ENCODE measurements at places on chromosomes 5 and 9. TPM values are rescaled to one million over a fixed set of nuclear protein-coding genes. Genes with fewer than 3 reads are reported as not detected.

- DNase-seq, result no peak
Measured at GRCh38 chr5:117776977-117777376, 1202.4 kb upstream of the SEMA6A start.

The WDR31 gene
- 0.39 TPM for total RNA-seq

GRCh38 chr9:116895961-116896360, 208.9 kb downstream of the TRIM32 start:
- no peak for DNase-seq

DNA sequence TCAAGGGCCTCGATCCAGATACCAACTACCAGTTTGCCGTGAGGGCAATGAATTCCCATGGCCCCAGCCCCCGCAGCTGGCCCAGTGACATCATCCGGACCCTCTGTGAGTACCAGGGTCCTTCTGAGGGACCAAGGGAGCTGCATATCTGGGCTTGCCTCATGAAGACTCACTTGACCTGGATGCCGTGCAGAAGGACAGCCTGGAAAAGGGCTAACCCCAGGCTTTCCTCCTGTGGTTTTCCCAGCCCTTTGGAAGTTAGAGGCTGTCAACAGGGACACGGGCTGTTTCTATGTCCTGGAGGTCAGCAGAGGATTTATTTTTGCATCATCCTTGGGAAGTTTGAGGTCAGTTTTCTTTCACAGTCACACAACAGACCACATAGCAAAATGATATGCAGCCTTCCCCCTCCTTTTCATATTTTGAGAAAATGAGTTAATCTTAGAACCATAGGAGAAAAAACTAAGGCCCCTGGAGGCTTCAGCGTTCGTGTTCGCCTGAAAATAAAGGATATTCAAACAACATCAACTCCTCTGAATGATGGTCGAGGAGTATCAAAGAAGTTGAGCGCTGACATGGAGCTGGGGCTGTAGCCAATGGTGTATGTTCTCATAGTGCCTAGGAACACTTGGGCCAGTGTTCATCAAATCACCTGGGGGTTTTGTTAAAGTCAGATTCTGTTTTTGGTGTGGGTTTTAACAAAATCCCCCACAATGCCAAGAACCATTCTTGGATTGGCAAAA, 112.2 kb downstream of the EGFLAM start:
- peak; percentile 7 for DNase-seq

The ITK gene
- not detected for total RNA-seq

- no peak for DNase-seq
Measured at GRCh38 chr5:134902071-134902801, 2.7 kb upstream of the PCBD2 start.

The PTPN3 gene
- total RNA-seq, result 1.6 TPM

GRCh38 chr5:116785106-116785505, 210.5 kb upstream of the SEMA6A start:
- no peak for DNase-seq

- no peak for DNase-seq
Measured at GRCh38 chr5:147956842-147957223, 50.5 kb upstream of the C5orf46 start.

The PDE6A gene
- total RNA-seq, result 0.12 TPM

- peak; percentile 39 for DNase-seq
Measured at GRCh38 chr5:107402434-107403227, 268.1 kb downstream of the EFNA5 start.

GRCh38 chr5:84715091-84715490, 330.4 kb upstream of the EDIL3 start:
- DNase-seq, result peak; percentile 19

The LOX gene
- total RNA-seq, result 28.4 TPM

The CNTNAP3 gene
- 0.39 TPM for total RNA-seq

- DNase-seq, result no peak
Measured at GRCh38 chr9:124869466-124869985, 7.6 kb downstream of the ARPC5L start.

The MLANA gene
- not detected for total RNA-seq

The PURA gene
- total RNA-seq, result 10.0 TPM

DNA sequence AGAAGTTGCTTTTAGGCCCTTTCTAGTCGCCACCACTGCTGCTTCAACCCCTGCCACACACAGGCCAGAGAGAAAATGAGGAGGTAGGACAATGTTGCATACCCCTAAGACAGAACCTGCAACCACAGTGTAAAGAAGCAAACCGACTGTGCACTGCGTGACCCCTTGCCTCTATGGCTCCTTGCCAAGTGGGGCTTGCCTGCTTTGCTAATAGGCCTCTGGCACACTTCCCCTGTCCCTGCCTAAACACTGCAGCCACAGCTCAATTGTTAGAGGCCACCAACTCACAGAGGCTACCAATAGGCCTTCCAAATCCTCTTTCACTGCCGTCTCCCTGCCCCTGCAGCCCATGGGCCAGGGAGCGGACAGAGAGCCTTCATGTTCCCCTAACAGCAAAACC, 280.1 kb downstream of the CDH10 start:
- DNase-seq, result no peak

- DNase-seq, result no peak
Measured at GRCh38 chr5:84453405-84453804, 68.7 kb upstream of the EDIL3 start.

DNA sequence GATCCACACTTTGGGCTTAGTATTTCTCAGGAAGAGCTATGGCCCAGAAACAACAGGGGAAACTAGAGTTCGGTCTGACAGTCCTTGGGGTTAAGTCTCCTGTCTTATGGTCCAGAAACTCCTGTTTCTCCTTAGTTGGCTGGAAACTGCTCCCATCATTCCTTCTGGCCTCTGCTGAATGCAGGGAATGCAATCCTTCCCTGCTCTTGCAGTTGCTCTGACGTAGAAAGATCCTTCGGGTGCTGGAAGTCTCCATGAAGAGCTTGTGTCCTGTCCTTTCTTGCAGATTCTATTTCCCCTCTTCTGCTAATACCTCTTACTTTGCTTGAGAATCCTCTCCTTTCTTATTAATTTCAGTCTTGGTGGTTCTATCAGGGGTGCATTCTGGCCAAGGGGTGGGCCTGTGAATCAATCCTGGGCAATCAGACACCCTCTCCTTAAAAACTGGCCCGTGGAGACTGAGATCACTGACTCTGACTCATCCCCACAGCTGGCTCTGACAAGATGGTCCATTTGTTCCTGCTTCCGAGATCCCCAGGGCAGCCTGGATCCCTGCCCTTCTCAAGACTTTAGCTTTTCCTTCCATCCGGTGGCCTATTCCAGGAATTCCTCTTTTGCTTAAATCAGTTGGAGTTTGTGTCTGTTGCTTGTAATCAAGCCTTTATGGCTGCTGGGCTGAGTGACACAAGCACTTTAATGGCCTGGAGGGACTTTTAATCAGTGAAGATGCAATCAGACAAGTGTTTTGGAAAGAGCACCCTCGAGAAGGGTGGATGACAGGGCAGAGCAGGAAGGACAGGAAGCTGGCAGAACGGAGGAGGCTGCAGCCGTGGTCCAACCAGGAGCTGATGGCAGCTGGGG, 23.7 kb downstream of the PTGS1 start:
- DNase-seq, result peak; percentile 90

DNA sequence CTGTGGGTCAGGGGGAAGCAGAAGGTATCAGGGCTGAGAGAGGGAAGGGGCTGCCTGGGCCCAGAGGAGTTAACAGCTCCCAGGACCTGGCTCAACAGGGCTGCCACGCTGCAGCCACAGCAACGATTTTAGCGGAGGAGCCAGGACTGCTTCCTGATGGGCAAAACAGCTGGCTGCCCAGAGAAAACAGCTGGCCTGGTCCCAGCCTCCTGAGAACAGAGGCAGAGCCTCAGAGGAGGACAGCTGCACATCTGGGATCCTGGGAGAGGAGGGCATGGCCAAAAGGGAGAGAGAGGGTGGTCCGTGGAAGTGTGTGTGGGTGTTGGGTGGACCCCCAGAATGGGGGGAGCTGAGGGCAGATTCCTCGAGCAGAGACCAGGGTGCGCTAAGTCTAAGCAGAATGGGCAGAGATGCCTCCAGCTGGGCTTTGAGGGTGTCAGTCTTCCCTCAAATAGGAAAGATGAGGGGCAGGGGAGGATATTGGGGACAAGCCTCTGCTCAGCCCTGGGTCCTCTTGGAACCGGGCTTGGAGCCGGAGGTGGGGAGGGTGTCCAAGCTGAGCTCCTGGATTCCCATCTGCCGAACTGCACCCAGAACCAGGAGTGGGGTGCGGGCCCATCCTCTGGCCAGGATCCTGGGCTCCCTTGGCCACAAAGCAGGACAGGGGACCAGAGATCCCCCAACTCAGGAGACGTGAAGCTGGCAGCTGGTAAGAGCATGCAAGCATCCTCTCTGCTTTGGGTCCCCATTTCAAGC, 9.1 kb upstream of the CERCAM start:
- DNase-seq, result no peak

DNA sequence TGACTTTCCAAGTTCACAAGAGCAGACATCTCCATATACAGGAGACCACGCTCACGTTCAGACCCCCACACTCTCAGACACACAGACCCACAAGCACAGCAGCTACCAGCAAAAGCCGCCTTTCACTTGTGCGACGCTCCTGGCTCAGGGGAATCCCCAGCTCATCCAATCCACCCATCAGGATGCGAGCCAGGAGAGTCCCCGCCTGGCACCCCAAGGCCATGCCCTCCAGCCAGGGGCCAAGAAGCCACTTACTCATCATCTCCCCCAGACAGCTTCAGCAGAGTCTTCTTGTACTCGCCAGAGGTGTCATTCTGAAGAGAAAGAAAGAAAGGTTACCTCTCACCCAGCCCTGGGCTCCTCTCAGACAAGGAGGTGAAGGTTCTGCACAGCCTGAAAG, 29.7 kb downstream of the ANXA6 start:
- no peak for DNase-seq

- peak; percentile 75 for DNase-seq
Measured at GRCh38 chr5:6436715-6437331, 11.8 kb upstream of the UBE2QL1 start.

The PCDHA9 gene
- total RNA-seq, result not detected

DNA sequence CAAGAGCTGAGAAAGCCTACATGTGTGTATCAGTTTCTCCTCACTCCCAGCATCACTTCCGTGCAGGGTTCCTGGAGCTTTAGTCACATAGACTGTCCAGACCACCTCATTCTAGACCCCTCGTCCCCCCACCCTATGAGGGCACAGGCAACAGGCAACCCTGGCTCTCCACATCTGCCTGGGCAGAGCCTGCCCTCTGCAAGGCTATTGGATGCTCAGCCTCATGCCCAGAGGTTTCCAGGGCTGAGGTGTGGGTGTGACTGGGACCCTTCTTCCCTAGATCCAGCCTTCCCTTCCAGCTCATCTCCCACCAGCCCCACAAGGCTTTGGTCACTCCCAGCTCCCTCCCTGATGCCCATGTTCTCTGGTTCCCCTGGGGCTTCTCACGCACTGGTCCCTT, 161.4 kb downstream of the PAX5 start:
- DNase-seq, result no peak

The CLIC3 gene
- 1.7 TPM for total RNA-seq

- DNase-seq, result no peak
Measured at GRCh38 chr5:83639911-83640310, 80.7 kb downstream of the HAPLN1 start.

- DNase-seq, result no peak
Measured at GRCh38 chr5:172981931-172982330, 1.6 kb upstream of the ATP6V0E1 start.

GRCh38 chr9:8750639-8751051, 951.1 kb upstream of the DMAC1 start:
- DNase-seq, result no peak

DNA sequence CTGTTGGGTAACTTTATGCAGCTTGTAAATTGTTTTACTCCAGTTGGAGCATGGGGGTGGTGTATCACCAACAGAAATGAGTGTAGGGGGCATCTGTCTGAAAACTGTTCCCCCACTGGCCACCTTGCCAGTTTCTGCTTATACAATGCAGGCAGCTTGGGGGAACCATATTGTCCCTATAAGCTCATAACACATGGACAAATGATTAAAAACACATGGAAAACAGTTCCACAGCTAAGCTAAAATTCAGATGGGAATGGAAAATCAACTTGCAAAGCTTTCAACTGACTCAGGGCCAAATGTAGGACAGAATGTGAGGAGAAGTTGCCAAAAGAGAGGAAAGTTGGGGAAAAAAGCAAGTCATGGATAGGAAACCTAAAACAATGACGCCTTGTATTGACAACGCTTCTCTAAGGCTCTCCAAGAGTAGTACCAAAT, 7.9 kb upstream of the CER1 start:
- DNase-seq, result no peak

- peak; percentile 46 for DNase-seq
Measured at GRCh38 chr5:127002390-127002789, 28.0 kb downstream of the MARCHF3 start.

The PCDHGB5 gene
- total RNA-seq, result 18.6 TPM

All from RPMI7951 (cell line).